ENCODE measurements at places on chromosomes 13 and 19.

DNA sequence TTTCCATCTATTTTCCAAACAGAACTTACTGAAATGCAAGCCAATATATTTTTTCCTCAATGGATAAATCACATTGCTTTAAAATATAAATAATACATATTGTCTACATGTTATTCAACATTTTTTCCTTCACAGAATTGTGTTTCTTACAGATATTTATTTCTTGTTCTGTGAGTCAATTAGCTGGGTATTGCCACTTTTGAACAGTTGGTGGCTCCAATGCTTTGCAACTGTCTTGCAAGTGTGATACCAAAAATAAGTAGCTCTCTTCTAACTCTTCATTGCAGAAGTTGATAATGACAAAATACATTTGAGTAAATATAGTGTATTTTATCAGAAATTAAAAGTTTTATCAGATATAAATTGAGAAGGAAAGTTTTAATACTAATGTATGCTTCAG lies 17.1 kb upstream of the GPC5 start:
- DNase-seq = peak; percentile 51

DNA sequence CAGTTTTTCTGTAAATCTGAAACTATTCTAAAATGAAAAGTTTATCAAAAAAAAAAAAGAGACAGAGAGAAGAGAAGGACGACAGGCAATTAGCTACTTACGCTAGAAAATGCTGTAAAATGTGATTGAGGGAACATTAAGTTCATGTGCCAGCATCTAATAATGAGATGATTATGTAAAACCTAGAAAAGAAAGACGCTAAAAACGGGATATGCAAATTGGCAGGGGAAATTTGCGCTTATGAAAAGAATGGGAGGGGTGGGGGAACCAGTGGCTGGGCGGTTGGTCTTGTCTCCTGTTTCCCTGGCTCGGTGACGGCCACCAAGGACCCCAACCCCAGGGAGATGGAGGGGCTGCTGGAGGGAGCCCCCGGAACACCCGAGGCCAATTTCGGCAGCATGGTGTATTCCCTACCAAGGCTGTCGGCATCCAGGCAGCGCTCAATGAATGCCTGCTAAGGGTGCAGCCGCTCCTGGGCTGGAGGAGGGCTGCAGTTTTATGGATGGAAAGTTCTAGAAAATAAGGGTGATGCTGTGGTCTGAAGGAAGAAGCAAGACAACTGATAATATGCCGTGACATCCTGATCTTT lies 34.2 kb downstream of the GNG7 start:
- no peak for DNase-seq

- no peak for DNase-seq
These were observed 48.3 kb upstream of the INTS6 start for GRCh38 chr13:51501096-51501495.

- DNase-seq = peak; percentile 98
These were observed 34.7 kb downstream of the PHF11 start for GRCh38 chr13:49530457-49530856.

DNA sequence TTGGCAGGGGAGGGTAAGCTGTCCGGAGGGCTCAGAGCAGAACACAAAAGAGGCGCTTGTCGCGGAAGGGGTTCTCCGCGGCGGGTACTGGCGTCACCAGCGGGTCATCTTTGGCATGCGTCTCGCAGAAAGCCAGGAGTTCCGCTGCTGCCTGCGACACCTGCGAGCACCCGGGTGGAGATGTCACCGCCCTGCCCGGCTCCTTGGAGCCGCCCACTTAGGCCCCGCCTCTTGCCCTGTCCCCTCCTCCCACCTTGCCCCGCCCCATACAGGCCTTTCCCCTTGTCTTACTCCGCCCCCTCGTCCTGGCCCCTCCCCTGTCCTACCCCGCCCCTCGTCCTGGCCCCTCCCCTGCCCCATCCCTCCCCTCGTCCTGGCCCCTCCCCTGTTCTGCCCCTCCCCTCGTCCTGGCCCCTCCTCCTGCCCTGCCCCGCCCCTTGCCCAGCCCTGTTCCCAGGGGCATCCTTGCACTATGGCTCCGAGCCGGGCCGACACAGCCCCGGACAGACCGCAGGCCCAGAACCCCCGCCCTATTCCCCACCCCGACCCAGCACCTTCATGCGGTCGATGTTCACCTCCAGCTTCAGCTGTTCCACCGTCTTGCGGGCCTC lies 1.9 kb downstream of the GNG8 start:
- DNase-seq = peak; percentile 77

- no peak for DNase-seq
These were observed 245.6 kb downstream of the DCT start for GRCh38 chr13:94233837-94234236.

- DNase-seq = no peak
These were observed 1.4 kb downstream of the HNRNPUL1 start for GRCh38 chr19:41265395-41266153.

- DNase-seq = no peak
These were observed 6.5 kb upstream of the SSBP4 start for GRCh38 chr19:18412610-18413239.

- DNase-seq = no peak
These were observed 11.3 kb downstream of the DPY19L3 start for GRCh38 chr19:32416749-32417456.

DNA sequence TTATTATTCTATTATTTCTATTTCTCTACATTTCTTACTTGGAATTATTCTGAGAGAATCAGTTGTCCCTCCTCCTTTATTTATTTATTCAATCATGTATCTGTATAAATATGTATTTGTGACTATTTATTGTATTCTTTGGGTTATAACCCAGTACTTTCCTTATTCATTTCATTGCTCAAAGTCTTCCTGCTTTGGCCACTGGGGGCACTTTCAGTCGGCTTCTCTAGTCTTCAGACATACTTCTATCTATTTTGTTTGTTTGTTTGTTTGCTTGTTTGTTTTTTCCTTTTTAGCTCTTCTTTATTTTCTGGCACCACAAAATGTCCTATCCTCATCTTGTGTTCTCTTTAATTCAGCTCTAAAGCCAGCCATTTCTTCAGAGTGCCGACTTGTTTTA lies 260.4 kb downstream of the NALCN start:
- DNase-seq = no peak

- DNase-seq = no peak
These were observed 24.6 kb upstream of the SEMA6B start for GRCh38 chr19:4583961-4584669.

DNA sequence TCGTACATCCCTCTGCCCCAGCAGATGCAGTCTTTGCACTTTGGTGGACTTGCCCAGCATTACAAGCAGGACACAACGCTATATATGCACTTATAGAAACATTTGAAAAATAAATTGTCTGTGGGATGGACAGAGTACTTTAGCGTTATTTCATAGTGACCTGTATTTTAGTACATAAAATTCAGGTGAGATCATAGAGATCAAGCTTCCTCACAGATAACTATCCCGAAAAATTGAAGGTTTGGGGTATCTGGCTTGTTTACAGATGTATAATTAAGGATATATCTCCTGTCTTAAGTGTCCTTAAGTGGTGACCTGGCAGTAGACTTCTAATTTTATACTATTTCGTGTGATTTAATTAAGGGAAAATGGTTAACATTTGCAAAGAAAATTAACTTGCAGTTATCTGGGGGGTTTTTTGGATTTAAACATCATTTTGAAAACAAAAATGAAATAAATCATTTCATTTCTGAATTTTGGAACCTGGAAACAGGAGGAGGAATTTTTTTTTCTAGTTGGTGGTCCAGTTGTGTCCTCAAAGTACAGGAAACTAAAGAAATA lies 977 bp upstream of the MAB21L1 start:
- DNase-seq = no peak

- DNase-seq = no peak
These were observed 12.0 kb upstream of the LRRC4B start for GRCh38 chr19:50580240-50580639.

- no peak for DNase-seq
These were observed 484.7 kb downstream of the DACH1 start for GRCh38 chr13:71382285-71382684.

GRCh38 chr19:6458695-6459261 lies 814 bp downstream of the SLC25A23 start:
- no peak for DNase-seq

DNA sequence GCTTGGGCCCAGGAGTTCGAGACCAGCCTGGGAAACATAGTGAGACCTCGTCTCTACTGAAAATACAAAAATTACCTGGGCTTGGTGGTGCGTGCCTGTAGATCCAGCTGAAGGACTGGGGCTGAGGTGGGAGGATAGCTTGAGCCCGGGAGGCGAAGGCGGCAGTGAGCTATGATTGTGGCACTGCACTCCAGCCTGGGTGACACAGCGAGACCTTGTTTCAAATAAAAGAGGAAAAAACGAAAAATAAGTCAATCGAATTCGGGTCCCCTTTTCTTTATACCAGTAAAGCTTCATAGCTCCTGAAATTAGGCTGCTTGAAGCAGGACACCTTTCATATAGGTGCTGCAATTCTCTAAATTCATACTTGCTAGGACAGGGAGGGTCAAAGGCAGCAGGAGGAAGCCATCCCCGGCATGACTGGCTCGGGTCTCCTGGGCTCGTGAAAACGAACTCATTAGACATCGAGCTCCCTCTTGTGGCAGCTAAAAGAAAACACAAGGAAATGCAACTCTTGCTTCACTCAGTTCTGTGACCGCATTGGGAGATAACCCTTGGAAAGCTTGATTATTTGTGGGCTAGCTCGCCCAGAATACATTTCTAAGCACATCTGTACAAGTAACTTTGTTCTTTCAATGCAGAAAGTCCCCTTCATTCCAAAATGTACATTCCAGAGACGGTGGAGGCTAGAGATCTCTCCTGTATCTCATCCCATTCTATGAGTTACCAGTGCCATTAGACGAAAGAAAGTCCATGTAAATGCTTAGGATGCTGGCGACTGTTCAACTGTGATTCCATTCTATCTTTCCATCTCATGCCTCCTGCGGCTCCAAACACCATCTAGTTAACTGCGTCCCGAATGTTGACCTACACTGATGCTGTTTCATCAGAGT lies 16.8 kb downstream of the FPR2 start:
- peak; percentile 68 for DNase-seq

DNA sequence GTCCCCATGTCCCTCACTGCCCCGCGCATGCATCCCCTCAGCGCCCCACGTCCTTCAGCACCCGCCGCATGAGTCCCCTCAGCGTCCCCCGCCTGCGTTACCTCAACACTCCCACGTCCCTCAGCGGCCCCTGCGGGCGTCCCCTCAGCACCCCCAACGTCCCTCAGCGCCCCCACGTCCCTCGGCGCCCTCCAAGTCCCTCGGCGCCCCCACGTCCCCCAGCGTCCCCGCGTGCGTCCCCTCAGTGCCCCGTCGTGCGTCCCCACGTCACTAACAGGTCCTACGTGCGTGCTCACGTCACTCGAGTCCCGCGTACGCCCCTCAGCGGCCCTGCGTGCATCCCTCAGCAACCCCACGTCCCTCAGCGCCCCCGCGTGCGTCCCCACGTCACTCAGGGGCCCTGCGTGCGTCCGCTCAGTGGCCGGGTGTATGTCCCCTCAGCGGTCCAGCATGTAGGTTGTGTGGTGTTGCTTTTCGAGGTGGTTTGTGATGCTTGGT lies 19.5 kb upstream of the GAS6 start:
- no peak for DNase-seq

GRCh38 chr19:29805031-29805965 lies 6.5 kb upstream of the CCNE1 start:
- no peak for DNase-seq

DNA sequence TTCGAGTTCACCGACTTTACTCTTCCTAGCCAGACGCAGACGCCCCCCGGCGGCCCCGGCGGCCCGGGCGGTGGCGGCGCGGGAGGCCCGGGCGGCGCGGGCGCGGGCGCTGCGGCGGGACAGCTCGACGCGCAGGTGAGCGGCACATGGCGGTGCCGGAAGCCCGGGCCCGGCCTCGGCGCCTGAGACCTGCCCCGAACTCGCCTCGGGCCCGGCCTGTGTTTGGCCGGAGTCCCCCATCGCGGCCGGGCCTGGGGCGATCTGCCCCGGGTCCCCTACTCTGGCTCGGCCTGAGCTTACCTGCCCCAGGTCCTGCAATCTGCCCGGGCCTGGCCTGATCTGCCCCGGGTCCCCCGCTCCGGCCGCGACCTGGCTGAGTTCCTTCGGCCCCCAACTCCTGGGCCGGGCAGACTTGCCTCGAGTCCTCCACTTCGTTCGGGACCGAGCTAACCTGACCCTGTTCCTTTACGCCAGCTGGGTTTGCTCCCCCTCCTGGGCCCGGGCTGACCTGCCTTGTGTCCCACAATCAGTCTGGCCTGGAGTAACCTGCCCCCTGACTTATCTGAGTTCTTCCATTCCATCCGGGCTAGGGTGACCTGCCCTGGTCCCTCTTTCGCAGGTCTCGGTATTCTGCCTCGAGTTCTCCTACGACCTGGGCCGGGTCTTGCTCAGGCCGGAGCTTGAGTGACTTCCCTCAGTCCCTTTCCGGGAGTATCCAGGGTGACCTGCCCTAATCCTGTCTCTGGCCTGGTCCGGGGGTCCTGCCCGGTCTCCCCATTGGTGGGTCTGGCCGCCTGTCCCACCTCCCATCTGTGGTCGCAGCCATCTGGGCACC lies 764 bp downstream of the UPF1 start:
- peak; percentile 37 for DNase-seq

GRCh38 chr19:56491399-56491798 lies 14.3 kb upstream of the ZNF667 start:
- DNase-seq = no peak

DNA sequence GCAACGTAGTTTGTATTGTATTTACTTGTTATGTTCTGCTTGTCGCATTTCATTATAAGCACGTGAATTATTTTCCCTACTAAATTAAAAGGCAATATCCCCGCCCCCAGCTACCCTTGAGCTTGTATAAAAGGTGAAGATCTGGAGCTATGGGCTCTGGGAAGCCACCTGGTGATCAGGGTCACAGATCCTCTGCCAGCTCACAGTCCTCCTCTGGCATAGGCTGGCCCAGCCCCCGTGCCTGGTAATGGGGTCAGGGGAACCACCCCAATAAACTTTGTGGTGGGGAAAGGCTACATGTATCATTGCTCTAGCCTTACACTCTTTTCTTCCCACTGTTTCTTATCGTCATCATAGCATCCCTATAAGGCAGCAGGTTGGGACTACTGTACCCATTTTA lies 190.2 kb upstream of the TSHZ3 start:
- no peak for DNase-seq

DNA sequence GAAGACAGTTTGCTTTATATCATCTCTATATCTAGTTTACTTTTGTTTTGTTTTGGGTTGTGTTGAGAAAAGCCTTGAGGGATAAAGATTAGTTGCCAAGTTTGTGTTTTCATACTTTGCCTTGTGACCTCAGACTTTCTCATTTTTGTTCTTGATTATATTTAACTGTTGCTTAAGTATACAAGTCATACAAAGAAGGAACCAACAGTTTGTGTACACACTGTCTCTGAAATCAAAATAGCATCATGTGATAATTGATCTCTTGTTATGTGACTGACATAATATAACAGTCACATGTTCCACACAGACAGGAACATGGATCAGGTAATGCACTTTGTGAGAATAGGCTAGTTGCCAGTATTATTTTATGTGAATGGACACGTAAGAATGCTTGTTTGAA lies 70.8 kb downstream of the SHISA2 start:
- no peak for DNase-seq

DNA sequence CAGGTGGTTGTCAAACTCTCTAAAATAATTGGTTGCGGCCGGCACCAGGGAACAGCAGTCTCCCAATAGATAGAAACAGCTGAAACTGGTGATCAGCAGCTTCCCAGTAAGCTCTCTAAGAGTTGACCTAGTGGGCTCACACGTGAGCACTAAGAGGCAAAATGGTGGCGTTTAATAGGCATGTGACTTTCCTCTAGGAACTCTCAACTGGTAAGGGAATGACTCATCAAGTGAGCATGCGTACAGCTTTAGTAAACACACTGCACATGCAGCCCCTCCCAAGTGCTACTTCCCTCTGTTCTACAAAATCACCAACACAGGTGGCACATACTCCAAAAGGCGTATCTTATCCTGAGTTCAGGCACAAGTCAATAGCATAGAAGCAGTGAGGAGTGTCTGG lies 41.7 kb downstream of the TNFSF11 start:
- no peak for DNase-seq

GRCh38 chr13:36847606-36848005 lies 28.6 kb downstream of the RFXAP start:
- DNase-seq = no peak
